ENCODE measurements at places on chromosomes 12 and 14. TPM values are rescaled to one million over a fixed set of nuclear protein-coding genes. Genes with fewer than 3 reads are reported as not detected.

The OR6C2 gene
- not detected for total RNA-seq

The SSPN gene
- total RNA-seq, result 9.8 TPM

The AQP6 gene
- not detected for total RNA-seq

The SIX4 gene
- 15.6 TPM for total RNA-seq

The TECPR2 gene
- total RNA-seq, result 13.3 TPM

The CCDC177 gene
- total RNA-seq, result not detected

The BIN2 gene
- total RNA-seq, result not detected

The ITGA5 gene
- total RNA-seq, result 336 TPM

Data from osteoblast (primary cell).